ENCODE measurements at places on chromosomes 12 and 14.

DNA sequence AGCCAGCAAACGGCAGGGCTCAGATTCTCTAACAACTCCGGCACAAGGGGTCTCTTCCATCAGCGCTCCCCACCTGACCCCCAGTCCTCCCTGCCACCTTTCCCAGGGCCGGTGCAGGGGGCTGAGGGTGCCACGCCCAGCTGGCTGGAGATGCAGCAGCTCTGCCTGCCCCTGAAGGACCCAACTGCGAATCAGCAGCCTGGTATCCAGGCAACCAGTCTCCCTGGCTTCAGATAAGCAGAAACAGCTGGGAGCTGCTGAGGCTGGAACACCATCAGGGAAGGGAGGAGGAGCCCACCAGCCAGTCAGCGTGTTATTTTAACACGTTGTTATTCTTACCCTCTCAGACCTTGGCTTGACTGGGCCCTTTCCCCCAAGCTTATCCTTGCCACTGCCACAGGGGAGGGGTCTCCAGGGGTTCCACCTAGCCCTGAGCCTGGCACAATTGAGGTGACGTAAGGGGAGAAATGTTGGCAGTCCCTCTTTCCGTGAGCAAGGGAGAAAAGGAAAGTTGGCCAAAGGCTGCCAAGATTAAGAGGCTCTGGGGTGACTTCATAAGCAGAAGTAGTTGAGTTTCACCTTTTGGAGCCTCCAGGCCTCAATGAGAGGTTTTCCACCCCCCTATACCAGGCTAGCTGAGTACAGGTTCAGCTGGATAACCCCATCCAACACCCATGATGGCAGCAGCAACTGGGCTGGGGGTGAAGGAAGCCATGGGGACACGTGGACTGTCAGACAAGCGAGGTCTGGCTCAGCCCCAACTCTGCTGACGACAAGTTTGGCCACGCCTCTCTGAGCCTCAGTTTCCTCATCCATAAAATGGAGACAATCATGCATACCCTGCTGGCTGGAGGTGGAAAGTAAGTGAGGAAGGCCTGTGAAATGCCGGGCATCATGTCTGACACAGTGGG lies 91.1 kb downstream of the IRF2BPL start:
- DNase-seq: no peak

- DNase-seq: peak; percentile 94
Measured at GRCh38 chr14:91323671-91324605, 79.4 kb upstream of the GPR68 start.

DNA sequence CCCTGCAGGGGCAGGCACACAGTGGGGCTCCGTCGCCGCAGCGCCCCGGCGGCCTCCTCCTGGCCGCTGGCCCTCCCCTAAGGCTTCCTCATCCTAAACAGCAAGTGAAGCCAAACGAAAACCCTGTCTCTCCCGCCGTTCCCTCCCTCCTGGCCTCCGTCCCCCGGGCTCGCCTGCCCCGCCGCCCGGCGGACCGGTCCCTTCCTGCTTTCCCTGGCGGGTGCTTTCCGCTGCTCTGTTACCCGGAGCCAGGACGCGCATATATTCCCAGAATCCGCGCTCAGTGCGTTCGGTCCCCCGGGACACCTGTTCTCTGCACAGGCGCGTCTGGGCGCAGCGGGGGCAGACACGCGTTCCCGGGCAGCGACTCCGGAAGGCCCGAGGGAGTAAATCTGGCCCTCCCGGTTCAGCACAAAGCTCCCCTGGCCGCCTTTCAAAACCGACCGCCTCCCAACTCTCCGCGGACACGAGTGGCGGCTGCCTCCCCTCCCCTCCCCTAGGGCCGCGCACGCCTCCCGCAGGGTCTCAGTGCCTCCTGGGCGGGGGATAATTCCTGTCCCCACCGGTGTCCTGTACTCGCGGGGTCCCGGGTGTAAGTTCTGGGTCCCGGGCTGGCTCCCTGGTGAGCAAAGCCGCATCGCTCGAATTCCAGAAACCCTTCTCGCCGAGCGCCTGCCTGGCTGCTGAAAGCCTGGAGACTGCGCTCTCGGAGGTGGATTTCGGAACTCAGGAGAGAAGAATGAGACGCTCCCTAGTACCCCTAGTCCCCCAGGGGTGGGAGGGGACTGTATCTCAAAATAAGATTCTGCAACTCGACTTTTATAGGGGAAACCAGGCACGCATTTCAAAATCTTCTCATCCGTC lies 21.4 kb upstream of the CEP170B start:
- no peak for DNase-seq

DNA sequence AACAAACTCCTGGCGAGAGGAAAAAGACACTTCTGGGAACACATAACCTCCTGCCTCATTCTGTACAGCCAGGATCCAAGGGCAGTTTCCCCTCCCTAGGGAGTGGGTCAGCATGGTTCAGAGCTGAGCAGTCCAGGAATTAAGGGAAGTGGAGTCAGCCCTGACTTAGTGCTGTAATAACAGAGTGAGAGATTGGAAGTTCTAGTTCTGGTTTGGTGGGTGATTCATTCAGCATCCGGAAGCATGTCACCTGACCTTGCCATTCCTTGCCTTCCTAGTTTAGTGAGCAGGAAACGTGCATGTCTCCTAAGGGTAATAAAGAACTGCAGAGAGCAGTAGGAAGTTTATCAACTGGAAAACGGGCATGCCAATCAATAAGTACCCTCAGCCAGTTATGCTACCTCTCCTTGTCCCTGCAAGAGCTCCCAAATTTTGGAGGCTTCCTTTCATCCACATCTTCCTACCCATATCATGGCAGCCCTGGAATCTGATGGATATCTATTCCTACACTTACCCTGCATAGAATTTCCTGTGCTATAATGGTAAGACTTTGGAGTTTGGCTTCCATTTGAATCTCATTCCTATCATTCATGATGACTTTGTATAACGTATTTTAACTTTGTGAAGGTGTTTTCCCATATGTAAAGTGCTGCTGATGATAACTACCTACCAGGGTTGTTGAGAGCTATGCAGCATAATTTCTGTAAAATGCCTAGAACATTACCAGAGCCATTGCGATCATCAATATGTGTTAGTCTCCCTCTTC lies 28.5 kb upstream of the MAGOHB start:
- no peak for DNase-seq

- no peak for DNase-seq
Measured at GRCh38 chr12:103169-103981, 36.8 kb downstream of the IQSEC3 start.

DNA sequence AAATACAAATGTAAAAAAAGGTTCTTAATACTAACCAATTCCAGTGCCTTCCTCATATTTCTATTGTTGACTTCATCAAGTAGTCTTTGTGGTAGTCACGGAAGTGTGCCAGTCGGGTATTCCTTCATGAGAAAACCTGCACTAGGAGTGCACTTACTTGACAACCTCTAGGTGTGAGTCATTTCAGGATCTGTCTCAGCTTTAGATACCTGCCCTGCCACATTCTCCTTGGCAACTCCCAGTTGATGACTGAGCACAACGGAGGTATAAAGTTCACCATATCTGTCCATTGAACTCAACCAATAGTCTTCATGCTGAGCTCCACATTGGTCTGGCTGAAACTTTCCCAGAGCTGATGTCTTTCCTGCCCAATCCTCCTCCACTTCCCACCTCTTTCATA lies 215.7 kb downstream of the SYT10 start:
- no peak for DNase-seq

DNA sequence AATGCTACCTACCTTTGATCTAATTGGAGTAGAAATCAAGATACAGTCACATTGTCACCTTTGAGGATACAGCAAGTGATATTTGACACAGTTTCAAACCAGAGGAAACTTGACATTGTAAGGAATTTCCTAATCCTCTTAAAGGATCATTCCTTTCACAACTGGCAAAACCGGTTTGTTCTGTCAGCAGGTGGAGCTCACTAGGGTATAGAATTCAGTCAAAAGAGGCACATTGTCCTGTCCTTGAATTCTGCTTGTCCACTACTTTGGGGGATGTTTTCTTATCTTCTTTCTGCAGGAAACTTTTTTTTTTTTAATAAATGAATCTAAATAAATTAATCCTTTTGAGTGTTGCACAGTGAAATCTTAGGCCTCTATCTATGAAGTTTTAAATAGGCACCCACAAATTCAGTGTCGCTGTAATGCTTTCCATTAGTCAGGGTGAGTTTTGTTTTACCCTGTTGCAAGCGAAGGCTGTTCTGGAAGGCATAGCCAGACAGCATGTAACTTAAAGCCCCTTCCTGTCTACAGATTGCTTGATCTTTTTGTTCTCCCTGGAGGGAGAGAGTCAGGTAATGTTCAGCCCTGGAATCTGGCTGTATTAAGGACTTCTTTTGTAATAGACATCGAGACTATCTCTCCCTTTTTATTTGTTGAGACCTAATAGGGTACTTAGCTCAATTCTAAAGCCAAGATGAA lies 285.0 kb upstream of the RGS6 start:
- DNase-seq: no peak

DNA sequence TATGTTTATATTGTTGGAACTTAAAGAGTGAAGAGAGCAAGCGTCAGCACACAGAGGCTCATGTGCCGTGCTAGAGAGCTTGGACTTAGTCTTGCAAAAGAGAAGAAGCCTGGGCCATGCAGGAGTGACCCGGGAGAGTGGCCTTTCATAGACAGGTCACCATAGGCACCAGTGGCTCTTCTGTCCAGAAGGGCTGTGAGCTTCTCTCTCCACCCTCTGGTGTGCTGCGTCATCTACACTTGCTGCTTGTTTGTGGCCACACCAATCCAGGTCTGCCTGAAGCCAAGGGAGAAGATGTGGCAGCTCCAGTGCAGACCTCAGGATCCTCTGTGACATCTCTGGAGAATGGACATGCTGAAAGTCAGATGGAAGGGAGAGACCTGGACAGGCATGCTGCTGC lies 74.4 kb downstream of the NTF3 start:
- DNase-seq: no peak

- DNase-seq: no peak
Measured at GRCh38 chr12:115966376-115966775, 311.1 kb downstream of the MED13L start.

- peak; percentile 98 for DNase-seq
Measured at GRCh38 chr12:27523642-27524493, at the start of gene PPFIBP1. TSS of gene PPFIBP1 (plus strand) at chr12:27524206. CDS start at chr12:27633397, 109,191 bp downstream.

- DNase-seq: no peak
Measured at GRCh38 chr14:26992403-26993115, 394.7 kb upstream of the NOVA1 start.

DNA sequence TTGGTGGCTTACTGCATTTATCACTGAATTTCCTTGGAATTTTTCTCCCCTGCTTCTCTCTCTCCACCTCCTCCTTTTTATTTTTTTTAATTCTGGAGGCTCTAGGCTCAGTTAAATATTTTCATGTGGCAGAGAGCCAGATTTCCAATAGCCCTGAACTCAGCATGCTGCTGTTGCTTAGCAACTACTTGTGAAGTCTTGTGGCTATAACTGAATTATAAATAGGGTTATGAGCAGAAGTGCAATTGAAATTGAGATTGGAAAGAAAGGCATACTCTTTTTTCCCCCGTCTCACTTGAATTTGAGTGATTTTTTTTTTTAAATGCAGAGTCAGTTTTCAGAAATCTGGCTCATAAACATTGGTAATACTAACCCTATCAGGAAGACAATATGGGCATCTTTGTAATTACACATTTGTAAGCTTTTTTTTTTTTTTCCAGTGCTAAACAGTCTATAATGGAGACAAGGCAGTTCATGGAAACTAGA lies 38.3 kb downstream of the ATF7IP start:
- DNase-seq: no peak

DNA sequence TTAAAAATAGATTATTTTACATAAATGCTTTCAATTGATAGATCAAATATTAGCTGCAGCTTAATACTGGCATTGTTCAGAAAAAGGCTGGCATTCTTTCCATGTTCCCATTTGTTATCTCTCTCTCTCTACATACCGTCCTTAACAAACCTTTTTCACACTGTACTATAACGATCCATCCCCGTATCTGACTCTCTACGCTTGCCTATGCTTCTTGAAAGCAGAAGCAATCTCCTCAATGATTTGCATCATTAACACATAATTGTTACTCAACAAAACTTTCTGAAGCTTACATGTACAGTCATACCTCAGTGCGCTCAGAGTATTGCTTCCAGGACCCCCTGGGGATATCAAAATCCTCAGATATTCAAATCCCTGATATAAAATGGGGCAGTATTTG lies 89.7 kb downstream of the TMTC1 start:
- DNase-seq: no peak
